ENCODE measurements at places on chromosomes 4 and X. TPM values are rescaled to one million over a fixed set of nuclear protein-coding genes. Genes with fewer than 3 reads are reported as not detected.

Gene SLC6A14
- not detected for total RNA-seq

DNA sequence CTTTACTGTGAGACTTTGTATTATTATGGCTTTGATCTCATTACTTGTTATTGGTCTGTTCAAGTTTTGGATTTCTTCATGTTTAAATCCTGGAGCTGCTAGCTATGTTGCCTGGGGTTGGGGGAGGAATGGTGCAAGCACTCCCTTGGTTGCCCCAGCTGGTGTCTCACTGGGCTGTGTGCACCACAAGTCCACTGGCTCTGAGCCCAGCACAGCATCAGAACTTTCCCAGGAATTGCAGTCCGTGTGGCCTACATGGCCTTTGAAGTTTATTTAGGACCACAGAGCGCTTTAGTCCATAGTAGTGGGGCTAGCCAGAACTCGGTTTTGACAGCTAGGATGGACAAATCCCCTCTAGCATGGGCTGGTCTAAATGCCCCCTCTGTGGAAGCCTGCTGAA lies 278.8 kb upstream of the RPS6KA3 start:
- no peak for DNase-seq

Gene RBM47
- 12.5 TPM for total RNA-seq

- DNase-seq = no peak
Observed at GRCh38 chr4:3368841-3369760, 72.7 kb upstream of the HGFAC start.

DNA sequence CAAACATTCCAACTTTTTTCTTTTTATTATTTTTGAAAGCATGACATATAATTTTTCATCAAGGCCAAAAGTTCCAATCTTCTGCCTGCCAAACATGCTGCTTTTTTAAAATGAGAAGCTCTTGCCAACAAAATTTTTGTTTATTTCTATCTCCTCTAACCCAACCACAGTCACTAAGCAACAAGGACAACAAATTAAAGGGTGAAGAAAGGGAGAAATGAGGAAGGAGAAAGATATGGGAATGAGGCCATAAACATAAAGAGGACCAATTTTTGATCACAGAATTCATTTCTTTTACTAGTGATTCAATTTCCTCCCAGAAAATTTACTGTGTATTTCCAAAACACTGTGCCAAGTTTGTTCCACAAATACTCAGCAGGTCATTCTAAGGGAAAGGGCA lies 537.0 kb upstream of the DIAPH2 start:
- no peak for DNase-seq

GRCh38 chr4:123024710-123025109 lies 102.3 kb upstream of the NUDT6 start:
- DNase-seq = no peak

GRCh38 chr4:21757248-21757647 lies 191.3 kb downstream of the KCNIP4 start:
- no peak for DNase-seq

- DNase-seq = no peak
Observed at GRCh38 chrX:39577985-39578869, 519.5 kb downstream of the BCOR start.

Gene TADA2B
- 19.7 TPM for total RNA-seq

Gene CPLX1
- total RNA-seq = 2.5 TPM

DNA sequence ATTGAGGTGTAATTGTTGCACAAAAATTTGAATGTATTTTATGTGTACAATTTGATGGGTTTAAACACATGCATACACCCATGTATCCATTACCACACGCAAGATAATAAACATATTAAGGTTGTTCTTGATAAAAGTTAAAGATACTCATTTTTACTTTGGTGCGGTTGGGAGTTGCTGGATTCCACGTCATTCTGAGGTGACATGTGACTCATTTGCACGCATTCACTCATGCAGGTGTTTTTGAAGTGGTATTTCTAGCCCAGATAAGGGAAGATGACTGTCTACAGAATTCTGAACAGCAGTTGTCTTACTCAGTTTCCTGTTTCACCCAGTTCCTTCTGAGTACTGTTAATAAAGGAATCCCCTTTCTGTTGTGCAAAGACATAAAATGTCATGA lies 142.0 kb downstream of the RTL3 start:
- DNase-seq = no peak

- DNase-seq = no peak
Observed at GRCh38 chrX:141945426-141945825, 41.7 kb downstream of the MAGEC1 start.

Gene BRCC3
- total RNA-seq = 13.4 TPM

Gene PSAPL1
- total RNA-seq = not detected

Gene SATL1
- total RNA-seq = not detected

DNA sequence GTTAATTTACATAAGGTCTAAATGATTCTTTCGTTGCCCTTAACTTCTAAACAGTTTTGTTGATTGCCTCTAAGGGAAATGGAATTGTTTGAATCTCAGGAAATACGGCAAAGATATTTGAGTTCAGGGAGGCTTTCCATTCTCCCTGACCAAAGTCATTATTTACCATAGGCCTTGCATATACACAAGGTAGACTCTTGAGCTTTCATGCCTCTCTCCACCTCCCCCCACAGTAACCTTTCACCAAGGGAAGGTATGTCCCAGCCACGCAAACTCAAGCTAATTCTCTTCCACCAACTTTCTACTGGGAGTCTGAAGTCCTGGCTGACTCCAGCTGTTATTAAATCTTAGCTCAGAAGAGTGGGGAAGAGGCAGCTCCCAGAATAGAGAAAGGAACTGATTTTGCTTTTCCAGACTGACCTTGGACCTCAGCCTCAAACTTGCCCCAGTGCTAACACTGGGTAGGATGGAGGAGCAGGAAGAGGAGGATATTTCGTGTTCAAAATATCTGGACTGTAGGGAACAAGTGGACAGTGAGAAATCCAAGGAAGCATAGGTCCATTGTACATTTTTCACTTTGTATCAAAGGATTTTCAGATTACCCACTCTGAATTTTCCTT lies 1.4 kb downstream of the IGSF1 start:
- DNase-seq = no peak

DNA sequence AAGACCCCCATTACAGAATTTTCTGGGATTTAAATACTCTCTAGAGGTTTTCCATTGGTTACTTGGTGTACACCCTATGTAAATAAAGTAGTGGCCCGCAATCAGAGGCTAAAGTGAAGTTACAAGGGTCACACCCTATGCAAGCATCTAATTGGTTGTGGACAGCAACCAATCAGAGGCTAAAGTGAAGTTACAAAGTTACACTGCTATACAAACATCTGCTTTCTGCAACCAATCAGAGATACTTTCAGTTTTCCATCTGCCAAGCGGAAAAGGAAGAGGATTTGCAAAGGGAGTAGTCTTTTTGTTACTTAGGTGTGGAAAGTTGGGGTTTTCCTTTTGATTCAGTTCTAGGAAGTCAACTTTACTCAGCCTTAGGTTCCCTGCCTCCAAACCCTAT lies 2.0 kb upstream of the ATRX start:
- DNase-seq = no peak

Measured in posterior vena cava (tissue), 2 donors.